ENCODE measurements at places on chromosomes 7 and 10. TPM values are rescaled to one million over a fixed set of nuclear protein-coding genes. Genes with fewer than 3 reads are reported as not detected.

- DNase-seq, result no peak
Measured at GRCh38 chr7:2301511-2301863, 12.8 kb downstream of the SNX8 start.

- no peak for DNase-seq
Measured at GRCh38 chr10:11193001-11193551, 175.4 kb downstream of the CELF2 start.

DNA sequence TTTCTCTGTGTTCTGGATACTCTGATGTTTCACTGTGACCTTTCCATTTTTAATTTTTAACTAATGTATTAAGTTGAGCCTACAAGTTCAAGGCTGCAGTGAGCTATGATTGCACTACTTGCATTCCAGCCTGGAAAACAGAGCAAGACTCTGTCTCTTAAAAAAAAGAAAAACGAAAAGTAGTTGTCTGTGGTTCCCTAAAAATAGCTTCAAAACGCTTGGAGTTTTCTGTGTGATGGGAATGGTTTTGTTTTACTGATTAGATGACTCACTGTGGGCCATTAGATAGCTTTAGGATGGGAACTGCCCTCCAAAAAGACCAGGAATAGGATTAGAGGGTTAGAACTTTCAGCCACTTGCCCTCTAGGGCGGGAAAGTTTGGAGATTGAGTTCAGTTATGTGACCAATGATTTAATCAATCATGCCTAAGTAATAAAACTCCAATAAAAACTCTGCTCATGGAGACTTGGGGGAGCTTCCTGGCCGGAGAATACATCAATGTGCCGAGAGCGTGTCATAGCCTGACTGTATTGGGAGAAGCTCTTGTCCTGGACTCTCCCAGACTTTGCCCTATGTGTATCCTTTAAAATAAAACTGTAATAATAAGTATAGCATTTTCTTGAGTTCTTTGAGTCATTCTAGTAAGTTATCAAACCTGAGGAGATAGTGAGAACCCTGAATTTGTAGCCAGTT lies 147.1 kb downstream of the LYZL1 start:
- peak; percentile 60 for DNase-seq

DNA sequence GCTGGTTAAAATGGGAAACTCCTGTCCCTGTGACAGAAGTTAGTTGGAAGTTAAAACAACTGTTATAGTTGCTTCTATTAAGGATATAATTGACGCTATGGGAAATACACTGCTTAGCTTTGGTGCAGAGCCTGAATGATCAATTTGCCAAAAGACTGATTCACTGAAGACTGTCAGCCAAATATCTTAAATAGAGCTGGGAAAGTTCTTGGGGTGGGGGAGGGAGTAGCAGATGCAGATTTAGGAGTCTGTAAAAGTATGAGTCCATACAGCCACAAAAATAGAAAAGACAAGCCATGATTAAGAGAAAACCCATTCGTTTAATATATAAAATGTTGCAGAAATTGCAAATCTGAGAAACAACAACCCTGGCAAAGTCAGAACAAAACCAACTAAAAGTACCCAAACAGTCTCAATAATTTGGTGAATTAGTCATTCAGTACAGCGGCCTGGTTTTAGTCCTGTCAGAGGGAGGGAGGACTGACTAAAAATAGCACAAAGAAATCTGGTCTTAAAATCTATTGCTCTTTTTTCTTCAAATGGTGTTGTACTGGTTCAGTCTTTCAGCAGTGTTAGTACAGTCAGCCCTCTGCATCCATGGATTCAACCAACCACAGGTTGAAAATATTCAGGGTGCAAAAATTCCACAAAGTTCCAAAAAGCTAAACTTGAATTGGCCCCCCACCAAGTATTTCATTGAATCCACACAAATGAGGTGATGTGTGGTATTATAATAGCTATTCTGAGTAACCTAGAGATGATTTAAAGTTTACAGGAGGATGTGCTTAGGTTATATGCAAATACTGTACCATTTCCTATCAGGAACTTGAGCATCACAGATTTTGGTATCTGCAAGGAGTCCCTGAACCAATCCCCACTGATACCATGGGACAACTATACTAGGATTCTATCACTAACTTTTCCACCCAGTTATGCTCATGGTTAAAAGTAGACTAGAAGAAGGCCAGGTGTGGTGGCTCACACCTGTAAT lies 30.0 kb downstream of the STK17A start:
- DNase-seq, result peak; percentile 48

DNA sequence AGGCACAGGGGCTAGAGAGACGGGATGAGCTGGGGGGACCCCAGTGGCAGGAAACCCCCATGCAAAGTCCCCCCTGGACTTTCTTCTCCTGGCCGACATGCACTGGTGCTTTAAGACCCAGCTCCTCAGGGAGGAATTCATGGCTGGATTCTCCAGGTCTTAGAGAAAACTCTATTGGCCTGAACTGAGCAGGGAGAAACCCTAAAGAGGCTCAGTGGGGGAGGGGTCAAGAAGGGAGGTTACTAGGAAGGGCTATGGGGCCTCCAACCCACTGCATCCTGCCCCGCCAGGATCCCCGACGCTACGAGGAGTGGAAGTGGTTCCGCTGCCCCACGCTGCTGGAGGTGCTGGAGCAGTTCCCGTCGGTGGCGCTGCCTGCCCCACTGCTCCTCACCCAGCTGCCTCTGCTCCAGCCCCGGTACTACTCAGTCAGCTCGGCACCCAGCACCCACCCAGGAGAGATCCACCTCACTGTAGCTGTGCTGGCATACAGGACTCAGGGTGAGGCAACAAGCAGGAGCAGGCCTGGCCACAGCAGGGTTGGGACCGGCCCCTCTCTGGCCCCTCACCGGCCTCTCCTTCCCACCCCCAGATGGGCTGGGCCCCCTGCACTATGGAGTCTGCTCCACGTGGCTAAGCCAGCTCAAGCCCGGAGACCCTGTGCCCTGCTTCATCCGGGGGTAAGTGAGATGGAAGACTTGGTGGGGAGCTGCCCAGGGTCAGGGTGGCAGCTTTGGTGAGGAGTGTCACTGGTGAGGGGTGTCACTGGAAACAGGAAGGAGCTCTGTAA lies 13.8 kb downstream of the ATG9B start:
- DNase-seq, result peak; percentile 62

DNA sequence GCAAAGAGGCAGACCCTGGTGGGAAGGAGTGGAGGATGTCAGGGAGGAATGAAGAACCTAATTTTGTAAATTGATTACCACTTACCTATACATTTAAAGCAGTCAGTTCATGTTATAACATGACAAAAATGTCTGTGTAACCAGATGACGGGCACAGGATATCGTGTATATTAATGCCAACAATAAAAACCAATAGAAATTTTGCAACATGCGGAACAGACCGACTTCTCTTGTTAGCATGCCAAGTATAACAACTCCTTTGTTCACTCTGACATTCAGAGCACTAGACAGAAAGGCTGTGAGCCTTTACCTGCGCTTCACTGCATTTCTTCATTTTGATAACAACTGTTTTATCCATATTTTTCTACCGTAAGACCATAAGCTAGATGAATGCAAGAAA lies 29.9 kb downstream of the CDK6 start:
- DNase-seq, result no peak

DNA sequence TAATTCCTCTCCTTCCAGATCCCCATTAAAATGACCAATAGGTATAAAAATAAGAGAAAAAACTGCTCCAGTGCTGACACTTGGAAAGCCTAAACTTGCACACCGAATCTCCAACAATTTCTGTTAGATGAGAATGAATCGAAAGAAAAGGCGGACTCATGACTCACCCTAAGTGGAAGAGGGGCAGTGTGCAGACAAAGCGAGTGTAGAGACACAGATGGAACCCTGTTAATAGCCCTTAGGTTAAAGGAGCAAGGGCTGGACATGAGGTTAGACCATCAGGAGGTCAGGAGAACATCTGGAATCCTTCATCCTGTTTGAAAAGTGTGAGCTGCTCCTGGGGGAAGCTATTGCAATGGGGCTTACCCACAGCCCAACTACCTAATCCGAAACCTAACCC lies 103.4 kb upstream of the GLI3 start:
- DNase-seq, result peak; percentile 28

DNA sequence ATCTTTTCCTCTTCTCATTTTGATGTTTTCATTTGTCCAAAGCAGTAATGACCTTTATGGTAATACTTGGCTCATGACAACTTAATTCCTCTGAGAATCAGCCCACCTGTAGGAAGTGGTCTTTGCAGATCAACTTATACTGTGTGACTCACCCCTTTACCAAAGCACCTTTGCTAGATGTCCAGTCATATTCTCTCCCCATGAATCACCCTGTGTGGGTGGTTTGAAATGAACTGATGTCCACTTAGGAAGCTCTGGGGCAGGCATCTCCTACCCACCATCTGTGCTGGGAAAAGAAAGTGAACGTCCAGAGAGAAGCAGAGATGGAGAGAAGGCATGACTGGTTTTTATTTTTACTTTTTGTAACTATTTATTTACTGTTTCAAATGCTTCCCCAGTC lies 410.3 kb downstream of the KIF20B start:
- DNase-seq, result no peak

DNA sequence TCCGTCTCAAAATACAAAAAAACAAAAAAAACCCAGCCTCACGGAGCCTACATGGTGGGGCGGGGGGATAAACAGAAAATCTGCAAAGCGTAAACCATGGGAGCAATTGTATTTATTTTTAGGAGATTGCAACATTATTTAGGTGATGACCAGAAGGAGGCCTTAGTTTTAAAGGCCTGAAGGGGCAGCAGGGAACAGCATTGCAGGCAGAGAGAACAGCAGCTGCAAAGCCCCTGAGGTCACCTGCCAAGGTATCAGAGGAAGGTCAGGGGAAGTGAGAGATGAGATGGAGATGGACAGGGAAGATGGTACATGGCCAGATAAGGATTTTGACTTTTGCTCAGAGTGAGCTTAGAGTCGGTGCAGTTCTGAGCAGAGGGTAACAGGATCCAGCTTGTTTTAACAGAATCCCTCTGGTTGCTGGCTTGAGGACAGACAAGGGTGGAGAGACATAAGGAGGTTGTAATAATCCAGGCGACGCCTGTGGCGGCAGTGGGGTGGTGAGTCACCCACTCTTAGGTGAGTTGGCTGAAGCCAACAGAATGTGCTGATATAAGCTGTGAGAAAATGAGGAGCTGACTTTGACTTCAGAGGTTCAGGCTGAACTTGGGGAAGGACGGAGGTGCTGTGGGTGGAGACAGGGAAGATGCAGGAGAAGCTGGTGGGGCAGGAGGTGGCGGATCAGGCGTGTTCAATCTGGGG lies 82.3 kb upstream of the GTF2I start:
- peak; percentile 63 for DNase-seq

DNA sequence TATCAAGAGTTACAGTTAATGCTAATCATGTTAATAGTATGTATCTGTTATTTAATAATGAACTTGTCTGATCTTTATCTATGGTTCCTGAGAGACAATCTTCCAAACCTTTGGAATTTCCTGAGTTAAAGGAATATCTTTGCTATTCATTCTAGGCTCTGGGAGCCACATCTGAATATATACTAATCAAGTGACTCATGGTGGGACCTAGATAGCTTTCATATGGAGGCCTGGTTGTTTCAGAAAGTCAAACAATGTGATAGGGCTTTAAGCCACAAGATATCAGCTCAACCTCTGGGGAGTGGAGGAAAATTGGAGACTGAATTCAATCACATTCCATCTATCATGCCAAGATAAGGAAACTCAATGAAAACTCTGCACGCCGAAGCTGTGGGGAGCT lies 746.4 kb downstream of the TNS3 start:
- peak; percentile 35 for DNase-seq

DNA sequence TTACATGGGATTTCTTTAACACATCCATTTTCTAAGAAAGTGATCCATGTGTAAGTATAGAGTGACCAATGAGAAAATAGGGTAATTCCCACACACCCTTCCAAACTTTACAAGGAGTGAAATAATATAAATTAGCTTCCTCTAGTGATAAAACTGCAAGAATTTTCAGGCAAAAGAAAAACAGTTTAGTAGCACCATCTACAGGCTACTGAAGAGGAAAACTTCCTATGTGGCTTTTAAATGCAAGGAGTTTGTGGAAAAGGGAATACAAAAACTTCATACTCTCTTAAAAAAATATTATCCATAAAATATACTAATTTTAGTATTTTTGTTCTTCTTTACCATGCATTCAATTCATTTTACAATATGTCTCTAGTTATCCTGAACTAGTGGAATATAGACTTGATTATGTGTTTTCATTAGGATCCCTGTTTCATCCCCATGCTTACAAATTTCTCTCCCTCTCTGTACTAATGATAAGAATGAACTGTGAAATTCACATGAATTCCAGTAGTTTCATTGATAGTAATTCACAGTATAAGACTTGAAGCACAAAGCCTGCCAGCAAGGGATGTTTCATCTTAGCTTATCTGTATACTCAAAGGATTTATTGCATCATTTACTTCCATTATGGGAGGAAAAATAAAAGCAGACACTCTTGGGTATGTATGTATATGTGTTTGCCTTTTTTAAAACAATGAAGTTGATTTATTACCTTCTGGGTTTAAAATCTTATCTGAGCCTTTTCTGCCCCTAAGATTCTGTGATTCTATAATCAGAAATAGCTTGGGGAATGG lies 442.9 kb downstream of the AUTS2 start:
- peak; percentile 17 for DNase-seq

DNA sequence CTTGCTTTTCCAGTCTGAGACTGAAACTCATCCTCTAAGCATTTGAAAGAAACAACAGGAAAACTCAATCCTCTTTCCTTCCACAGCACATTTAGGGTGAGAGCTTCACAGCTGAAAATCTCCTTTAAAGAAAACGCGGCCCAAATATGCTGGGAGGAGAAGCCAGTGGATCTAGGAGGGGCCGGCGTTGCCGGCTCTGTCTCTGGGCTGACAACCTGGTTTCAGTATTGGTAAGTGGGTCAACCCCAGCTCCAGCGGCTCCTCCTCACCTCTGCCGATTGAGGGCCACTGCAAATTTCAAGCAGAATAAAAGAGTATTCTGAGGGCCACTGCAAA lies 75.3 kb upstream of the CPXM2 start:
- no peak for DNase-seq

DNA sequence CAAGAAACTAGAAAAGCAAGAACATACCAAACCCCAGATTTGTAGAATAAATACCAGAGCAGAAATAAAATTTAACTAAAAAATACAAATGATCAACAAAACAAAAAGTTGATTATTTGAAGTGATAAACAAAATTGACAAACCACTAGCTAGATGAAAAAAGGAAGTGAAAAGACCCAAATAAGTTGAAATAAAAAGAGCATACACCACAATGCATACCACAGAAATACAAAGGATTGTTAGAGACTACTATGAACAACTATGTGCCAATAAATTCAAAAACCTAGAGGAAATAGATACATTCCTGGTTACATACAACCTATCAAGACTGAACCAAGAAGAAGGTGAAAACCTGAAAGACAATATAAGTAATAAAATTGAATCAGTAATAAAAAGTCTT lies 333.4 kb downstream of the SH2D4B start:
- no peak for DNase-seq

GRCh38 chr10:133117036-133117687 lies 29.4 kb downstream of the ADGRA1 start:
- DNase-seq, result no peak

The NANOS1 gene
- total RNA-seq, result 1.9 TPM

The RBM28 gene
- 7.3 TPM for total RNA-seq

The PVRIG gene
- not detected for total RNA-seq

The POU6F2 gene
- 0.32 TPM for total RNA-seq
